ENCODE measurements at places on chromosomes 3 and 15.

DNA sequence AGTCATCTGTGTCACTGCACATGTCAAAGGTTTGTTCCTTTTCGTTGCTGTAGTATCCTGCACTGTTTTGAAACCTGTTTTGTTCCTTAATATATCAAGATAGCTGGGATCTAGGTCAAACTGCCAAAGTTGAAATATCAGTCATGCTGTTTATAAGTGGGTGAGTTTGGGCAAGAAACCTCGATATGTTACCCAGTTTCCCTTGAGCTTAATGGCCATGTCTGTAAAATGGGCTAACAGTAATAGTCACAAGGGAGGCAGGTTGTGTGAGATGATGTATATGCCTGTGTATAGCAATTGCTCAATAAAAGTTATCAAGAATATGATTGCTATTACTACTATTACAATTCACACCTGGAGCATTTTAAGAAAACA, 57.1 kb downstream of the BHLHE40 start:
- DNase-seq = no peak

GRCh38 chr3:51391566-51392354, 675 bp downstream of the RBM15B start:
- peak; percentile 46 for DNase-seq

- DNase-seq = no peak
These were observed 148.3 kb downstream of the MBNL1 start for GRCh38 chr3:152416808-152417580.

- no peak for DNase-seq
These were observed 30.1 kb downstream of the SCG5 start for GRCh38 chr15:32671339-32672325.

GRCh38 chr3:68751888-68752287, 180.5 kb downstream of the TAFA4 start:
- no peak for DNase-seq

GRCh38 chr3:8899876-8900460, 63.3 kb downstream of the RAD18 start:
- DNase-seq = no peak

GRCh38 chr3:182713743-182714517, 79.4 kb upstream of the ATP11B start:
- DNase-seq = peak; percentile 87

DNA sequence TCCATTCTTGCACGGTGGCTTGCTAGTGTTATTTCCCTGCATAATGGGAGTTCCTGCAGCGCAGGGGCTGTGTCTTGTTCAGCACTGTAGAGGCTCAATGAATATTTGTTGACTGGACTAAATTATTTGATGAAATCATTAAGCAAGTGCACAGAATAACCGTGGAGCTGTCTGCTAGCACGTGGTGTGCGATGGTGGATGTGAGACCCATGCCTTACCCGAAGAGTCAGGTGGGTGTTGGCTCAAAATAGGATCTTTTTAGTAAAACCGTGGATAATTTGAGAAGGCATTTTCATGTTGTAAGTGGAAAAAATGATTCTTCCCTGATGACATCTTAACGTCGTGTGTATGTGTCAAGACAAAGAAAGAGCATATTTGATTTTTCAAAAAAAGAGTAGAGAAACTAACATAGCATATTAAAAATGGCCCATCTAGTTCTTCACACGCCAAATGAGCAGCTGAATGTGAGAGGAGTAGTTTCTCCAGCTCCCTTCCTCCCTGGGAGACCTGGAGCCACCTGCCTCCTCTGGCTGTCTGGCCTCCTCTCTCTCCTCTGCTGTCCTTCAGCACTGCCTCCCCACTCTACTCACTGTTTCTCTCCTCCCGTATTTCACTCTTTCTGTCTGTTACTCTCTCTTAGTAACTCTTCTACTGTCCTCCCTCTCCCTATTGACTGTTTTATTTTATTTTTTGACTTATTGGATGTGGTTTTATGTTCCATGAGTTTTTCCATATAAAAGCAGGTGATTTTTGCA, 6.3 kb downstream of the FAM81A start:
- DNase-seq = no peak

DNA sequence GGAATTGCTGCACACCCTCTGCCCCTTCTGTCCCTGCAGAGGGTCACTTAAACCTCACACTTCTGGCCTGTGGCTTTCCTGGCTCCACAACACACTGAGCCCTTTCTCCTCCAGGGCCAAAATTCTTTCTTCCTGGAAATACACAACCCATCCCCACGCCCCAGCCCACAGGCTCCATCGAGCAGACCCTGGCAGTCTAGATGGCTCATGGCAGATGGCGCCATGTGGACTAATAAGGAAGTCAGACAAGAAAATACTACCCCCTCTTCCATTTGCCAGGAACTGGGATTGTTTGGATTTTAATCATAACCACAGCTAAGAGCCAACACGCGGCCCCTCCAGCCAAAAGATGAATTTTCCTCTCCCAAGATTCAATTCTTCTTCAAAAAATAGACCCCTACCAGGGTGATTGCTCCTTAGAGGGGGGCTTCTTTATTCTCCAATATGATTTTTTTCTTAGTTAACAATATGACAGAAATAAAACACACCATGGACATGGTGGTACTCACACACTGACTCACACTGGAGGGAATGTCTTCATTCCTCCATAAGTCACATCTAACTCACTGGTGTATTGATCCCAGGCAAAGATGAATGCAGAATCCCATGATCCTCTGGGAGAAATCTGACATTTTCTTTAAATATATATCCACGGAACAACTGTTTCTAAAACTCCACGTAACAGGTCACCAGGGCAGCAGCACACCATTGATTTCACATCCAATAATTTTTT, 111.5 kb downstream of the NTRK3 start:
- DNase-seq = no peak

GRCh38 chr15:63809452-63809851, 24.3 kb downstream of the HERC1 start:
- no peak for DNase-seq

DNA sequence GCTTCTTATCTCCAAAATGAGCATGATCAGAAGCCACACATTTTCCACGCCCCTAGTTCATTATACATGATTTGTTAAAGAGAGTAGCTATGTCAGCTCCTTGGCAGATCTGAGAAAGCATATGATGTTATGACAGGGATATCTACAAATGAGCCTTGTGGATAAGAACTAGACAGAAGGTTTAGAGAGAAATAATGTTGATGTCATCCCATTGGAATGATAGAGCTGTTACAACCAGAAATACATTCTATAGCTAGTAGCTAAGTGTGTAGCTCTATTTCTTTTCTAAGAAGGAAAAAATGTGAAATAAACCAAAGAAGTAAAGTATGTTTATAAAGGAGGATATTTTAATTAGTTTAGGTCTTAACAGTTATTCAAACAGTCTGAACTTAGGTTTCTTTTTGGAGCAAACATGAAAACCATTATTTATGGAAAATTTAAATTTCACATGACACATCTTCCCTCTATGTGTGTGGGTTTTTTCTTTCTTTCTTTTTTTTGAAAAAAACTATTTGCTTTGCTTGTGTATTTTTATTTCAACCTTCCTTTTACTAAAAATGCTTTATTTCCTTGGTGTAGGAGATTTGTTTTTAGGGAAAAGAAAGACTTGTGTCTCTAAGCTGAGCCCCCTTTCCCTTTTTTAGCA, 167.7 kb downstream of the GHSR start:
- DNase-seq = peak; percentile 85

DNA sequence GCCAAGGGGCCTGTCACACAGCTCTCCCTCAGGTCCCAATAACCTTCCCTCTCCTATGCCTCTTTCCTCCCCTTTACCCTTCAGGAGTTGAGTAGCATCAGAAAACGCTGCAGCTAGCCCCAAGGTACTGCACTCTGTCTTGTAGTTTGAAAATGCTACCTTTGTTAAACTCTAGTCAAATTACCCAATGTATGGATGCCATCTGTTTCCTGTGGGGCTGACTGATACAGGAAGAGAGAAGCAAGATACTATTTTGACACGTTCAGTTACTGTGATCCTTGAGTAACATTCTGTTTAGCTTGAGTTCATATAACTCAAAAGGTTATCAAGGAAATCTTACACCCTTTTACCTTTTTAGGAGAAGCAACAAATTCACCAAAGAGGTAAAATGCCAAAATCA, 493.1 kb downstream of the FHIT start:
- no peak for DNase-seq

DNA sequence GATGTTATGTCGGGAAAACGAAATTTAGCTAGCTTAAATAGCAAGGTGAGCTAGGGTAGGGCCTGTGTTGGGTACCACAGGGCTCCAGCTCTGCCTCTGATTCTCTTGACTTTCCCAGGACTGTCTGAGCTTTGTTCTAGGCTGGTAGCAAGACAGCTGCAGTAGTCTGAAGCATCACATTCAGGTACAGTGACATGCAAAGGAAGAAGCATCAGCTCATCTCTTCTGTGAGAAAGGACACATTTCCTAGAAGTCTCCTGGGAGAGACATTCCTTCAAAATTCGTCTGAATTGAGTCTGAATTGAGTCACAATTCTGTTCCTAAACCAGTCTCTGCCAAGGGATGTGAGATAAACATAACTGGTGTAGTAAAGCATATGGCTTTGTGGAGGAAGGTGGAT, 8.5 kb upstream of the UBXN7 start:
- no peak for DNase-seq

DNA sequence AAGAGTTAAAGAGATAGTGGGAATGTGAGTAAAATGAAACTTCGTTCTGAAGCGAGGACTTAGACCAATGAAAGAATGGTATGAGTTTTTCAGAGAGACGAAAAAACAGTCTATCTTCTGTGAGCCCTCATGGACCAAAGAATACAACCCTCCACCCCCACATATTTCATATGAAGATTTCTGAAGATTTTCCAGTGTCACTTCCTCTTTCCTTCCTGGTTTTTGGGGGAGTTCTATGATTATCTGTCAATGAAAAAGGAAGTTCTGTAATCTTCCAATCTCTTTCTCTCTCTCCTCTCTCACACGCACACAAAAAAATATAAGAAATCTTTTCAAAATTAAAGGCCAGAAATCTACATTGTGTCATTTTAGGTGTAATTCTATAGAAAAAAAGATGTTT, 27.7 kb downstream of the CMSS1 start:
- no peak for DNase-seq

GRCh38 chr15:63942486-63943365, 103.6 kb downstream of the DAPK2 start:
- DNase-seq = no peak

DNA sequence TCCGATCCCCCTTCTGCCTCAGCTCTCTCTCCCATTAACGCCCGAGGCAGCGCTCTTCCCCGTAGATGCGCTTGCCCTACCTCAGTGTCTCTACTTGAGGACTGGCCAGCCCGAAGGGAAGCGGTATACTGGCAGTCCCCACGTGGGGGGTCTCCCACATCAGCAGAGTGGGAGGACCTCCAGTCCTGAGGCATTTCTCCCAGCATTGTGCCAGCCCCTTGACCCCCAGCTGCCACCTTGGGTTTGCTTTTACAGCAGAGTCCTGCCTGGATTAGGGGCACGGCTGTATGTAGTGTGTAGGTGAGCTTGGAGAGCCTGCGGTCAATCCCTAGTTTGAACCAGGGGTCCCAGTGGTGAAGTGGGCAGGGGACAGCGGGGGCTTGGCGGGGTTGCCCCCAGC, 767 bp downstream of the SEMA3F start:
- no peak for DNase-seq

DNA sequence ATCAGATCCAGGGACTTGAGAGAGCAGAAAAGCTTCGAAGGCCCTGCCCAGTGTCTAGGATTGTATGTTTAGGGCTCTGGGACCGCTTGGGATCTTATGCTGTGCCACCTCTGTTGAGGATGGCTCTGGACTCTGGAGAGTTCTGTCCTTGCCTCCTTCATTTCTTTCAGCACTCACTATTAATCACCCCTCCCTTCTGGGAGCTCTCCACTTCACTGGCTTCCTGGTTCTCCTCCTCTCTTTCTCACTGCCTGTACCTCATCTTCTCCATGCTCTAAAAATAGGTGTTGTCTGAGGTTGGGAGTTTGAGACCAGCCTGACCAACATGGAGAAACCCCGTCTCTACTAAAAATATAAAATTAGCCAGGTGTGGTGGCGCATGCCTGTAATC, 17.3 kb downstream of the MAPKBP1 start:
- DNase-seq = no peak

DNA sequence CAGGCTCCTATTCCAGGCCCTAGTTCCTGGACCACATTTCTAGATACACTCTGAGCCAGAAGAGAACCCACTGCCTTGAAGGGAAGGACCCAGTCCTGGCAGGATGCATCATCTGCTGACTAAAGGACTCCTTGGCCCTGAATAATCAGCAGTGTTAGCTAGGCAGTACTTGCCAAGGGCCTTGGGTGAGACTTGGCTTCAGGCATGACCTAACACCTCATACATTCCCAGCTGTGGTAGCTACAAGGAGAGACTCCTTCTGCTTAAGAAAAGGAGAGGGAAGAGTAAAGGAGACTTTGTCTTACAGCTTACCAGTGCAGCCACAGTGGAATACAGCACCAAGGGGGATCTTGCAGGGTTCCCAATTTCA, 26.4 kb downstream of the PEAK1 start:
- DNase-seq = peak; percentile 17

- DNase-seq = peak; percentile 32
These were observed 60.0 kb upstream of the SYN2 start for GRCh38 chr3:11944052-11944673.

DNA sequence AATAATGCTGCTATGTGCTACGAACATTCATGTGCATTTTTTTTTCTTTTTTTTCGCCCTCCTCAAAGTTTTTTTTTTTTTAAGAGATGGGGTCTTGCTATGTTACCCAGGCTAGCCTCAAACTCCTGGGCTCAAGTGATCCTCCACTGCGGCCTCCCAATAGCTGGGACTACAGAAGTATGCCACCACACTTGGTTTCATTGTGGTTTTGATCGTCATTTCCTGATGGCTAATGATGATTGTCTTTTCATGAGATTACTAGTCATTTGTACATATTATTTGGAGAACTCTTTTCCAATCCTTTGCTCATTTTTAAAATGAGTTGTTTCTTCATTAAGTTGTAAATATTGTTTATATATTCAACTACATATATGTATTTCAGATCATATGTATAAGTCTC, 48.8 kb downstream of the FBXO22 start:
- DNase-seq = no peak

DNA sequence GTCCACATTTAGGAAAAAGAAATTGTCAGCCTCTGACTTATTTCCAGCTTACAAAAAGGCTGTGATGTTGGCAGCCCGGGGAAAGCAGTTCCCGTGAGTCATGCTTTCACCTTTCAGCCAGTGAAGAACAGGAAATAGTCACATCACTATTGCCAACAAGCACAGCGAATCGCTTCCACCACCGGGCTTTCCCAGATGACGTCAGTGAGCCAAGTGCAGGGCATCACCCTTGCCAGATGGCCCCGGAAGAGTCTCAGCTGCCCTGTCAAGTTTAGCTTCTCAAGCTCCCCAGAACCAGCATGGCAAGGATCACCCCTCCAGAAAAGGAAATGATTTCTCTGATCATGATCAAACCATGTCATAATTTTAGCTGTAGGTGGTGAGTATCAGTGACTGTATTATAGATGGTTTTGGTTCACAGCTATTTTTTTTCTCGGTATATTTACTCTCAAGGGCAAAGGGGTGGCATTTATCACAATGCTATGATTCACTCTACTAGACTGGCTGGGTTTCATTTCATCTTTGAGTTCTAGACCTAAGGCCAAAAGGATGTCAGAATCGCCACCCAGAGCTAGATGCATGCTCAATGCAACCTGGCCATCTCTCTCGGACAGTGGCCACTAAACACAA, 32.9 kb downstream of the B3GNT5 start:
- peak; percentile 99 for DNase-seq
